Epithelial cell of proximal tubule (primary cell): ENCODE measurements at places on chromosomes 1 and 21. TPM values are rescaled to one million over a fixed set of nuclear protein-coding genes. Genes with fewer than 3 reads are reported as not detected.

Gene S100A7A
- not detected in 2 replicates for total RNA-seq

- DNase-seq, result no peak
Measured at GRCh38 chr1:155884031-155884960, 24.9 kb downstream of the SYT11 start.

DNA sequence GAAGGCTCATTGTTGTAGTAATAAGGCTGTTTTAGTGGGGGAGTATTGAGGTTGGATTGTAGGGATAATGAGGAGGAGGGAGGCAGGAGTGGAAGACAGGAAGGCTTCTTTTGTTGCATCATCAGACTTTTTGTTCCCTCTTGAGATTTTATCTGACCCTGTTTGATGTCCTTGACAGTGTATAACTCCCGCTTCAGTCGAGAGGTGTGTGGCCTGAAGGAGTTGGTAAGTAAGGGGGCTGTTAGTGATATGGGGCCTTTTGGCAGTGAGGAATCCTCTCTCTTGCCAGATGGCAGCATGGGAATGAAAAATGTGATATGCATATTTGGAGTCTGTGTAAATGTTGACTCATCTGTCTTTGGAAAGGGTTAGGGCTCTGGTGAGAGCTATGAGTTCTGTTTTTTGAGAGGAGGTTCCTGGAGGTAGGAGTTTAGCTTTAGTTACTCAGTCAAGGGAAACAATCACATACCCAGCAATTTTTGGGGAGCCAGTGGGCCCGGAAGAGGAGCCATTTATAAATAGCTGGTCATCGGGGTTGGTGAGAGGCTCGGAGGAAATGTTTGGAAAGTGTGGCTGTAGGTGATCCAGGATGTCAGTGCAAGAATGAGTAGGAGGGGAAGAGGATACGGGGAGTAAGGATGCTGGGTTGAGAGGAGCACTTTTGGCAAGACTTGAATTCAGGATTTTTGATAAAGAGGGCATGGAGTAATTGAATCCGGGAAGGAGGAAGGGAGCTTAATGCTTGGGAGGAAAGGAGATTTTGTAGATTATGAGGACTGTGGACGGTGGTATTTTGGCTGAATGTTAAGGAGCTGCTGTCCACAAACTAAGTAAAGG lies 136.7 kb upstream of the ETV3 start:
- no peak for DNase-seq

- DNase-seq, result no peak
Measured at GRCh38 chr1:54336116-54336515, 70.1 kb downstream of the SSBP3 start.

Gene HCRTR1
- total RNA-seq, result not detected in 2 replicates

Gene KCNE2
- not detected in 2 replicates for total RNA-seq

DNA sequence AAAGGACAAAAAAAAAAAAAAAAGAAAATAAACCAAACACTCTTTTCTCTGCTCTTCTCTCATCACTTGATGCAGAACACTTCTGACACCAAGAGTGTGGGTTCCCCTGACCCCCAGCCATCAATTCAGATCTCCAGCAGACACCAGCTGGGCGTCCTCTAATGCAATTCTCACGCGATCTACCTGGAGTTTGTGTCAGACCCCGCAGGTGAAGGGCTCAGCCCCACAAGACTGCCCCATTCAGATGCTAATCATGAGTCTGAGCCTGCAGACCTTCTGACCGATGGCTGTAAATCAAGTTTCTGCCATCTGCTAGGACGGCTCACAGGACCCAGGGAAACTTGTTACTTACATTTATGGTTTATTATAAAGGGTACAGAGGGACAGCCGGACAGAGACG lies 133.6 kb upstream of the C1orf174 start:
- no peak for DNase-seq

DNA sequence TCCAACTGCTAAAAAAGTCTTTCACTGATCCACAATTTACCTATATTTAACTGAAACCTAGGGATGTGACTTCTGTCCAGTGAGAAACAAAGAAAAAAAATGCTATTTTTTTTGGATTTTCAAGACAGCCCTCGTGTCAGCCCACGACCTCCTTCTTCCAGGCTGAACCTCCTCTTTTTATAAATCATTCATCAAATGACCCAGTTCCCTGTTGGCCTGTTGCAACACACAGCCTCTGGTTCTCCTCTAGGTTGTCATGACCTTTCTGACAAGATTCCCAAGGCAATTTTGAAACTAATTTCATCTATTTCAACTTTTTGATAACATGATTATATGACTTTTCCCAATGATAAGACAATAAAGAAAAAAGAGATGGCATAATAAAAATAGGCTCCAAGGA lies 74.6 kb downstream of the PGBD5 start:
- DNase-seq, result no peak

Gene TDRD5
- 0.06 and 0.43 TPM in 2 replicates for total RNA-seq

DNA sequence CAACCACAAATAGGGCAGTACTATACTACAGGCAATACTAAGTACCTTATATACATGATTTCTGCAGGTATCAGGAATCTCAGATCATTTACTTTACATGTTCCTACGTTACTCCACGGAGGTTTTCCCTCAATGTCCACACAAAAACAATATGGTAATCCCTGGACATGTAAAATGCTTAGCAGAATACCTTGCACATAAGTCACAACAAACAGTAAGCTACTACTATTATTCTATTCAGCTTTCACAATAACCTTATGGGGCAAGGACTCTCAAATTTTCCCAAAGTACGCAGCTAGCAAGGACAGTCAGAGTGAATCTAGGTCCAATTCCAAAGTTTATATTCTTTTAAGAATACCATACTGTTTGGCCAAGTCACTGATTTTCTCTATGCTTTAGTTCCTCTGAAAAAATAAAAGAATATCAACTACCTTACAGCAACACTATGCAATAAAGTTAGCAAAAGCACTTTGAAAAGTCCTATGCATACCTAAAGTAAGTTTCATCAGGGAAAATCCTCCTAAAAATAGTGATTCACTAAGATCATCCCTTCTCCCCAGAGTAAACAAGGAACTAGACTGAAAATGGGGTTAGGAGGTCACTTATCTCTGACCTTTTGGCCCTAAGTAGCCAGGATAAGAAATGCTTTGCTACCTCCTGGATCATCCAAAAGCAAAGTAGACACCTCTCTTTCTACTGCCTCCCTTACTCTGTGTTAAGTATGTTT lies 67.4 kb downstream of the LUZP1 start:
- DNase-seq, result no peak

Gene AK5
- total RNA-seq, result 9.3 and 25.0 TPM in 2 replicates

Gene KIRREL1
- 194 and 275 TPM in 2 replicates for total RNA-seq

Gene CHI3L2
- not detected in 2 replicates for total RNA-seq

Gene EPHA2
- total RNA-seq, result 112 and 131 TPM in 2 replicates

DNA sequence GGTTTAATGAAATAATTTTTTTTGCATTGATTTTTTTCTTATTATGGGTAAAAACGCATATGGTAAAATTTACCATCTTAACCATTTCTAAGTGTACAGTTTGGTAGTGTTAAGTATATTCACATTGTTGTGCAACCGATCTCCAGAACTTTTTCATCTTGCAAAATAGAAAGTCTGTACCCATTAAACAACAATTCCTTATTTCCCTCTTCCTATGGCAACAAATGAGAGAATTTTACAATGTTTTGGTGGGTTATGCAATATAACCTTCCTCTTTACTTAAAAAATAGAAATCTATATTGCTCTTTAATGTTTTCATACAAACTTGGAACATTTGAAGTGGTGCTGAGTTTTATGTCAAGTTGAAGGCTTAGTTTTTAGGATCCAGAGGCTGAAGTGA lies 26.6 kb downstream of the MAP3K7CL start:
- no peak for DNase-seq

Gene RNU1-2
- total RNA-seq, result under 0.01 TPM in 2 replicates

Gene ECM1
- 5.7 and 13.1 TPM in 2 replicates for total RNA-seq

GRCh38 chr1:63782982-63783381 lies 9.2 kb downstream of the ROR1 start:
- DNase-seq, result no peak

Gene SPRR1A
- not detected in 2 replicates for total RNA-seq

- DNase-seq, result no peak
Measured at GRCh38 chr1:20936621-20937020, 149.5 kb upstream of the HP1BP3 start.

- DNase-seq, result no peak
Measured at GRCh38 chr1:43481491-43481890, 27.8 kb upstream of the HYI start.

DNA sequence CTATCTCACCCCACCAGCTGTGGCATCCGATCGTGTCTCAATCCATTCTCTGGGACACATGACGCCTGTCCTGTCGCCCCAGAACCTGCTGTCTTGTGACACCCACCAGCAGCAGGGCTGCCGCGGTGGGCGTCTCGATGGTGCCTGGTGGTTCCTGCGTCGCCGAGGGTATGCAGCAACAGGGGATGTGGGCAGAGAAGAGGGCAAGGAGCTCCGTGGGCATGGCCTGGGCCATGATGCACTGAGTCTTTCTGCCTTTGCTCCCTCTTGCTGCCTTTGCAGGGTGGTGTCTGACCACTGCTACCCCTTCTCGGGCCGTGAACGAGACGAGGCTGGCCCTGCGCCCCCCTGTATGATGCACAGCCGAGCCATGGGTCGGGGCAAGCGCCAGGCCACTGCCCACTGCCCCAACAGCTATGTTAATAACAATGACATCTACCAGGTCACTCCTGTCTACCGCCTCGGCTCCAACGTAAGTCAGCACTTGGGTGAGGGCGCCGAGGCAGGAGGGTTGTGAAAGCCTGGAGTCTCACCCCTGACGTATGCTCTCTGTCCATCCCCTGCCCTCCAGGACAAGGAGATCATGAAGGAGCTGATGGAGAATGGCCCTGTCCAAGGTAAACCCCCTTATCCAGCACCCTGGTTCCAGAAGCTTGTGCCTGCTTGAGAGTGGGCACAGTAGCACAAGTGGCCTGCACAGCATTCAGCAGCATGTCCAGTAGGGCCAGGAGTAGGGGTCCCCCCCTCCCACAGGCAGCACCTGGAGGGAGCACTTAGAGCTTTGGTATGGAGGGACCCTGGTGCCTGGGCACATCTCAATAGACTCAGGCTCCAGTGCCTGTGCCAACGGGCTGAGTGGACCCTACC lies 8.8 kb downstream of the TINAGL1 start:
- no peak for DNase-seq

DNA sequence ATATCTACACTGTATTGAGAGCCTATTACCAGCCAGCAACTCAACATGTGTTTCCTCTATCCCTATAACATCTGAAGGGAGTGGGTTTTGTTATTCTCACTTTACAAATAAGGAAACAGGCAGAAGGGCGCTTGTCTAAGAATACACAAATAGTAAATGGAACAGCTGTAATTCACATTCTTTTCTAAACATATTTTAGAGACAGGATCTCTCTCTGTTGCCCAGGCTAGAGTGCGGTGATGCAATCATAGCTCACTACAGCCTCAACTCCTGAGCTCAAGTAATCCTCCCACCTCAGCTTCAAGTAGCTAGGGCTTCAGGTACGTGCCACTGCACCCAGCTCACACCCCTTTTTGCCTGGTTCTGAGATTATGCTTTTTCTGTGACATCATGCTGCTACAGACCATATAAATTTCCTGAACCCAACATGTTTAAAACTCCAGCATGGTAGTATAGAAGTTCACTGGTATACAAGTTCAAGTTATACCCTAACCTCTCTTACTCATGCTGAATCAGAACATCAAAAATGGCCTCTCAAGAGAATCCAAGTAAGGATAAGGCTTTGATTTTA lies 8.6 kb upstream of the TACSTD2 start:
- DNase-seq, result no peak

DNA sequence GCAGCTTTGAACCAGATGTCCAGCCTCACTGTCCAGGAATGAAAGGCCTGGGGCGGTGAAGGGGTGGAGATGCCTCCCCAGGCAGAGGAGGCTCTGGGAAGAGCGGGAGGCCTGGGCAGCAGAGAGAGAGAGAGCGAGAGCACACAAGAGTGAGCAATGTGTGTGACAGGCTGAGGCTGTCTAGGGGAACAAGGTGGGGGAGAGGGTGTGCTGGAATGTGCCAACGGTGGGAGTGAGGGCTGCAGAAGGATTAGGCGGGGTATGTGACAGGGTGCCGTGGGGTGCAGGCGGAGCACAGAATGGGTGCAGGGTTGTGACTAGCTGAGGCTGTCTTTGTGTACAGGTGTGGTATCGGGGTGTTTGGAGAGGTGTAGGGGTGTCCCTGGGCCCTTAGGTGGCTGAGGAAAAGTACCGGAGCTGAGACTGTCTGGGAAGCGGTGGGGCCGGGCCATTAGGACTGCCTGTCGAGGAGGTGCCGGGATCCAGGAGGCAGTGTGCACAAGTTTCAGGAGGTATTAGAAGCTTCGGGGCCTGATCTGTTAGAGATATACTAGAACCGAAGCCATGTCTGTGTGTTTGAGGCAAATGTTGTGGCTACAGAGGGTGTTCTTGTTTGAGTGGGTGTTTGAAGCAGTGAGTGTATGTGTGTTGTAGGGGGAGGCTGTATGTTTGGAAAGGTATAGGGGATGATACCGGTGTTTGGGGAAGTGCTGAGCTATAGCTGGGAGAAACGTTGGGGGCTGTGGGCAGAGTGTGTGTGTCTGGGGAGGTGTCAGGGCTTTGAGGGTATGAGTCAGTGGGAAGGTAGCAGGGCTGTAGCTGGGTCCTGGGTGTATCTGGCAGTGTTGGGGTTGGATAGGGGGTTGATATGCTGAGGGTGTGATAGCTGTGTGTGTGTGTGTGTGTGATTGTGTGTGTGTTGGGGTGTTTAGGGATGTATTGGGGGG lies 9.1 kb downstream of the AHDC1 start:
- no peak for DNase-seq

DNA sequence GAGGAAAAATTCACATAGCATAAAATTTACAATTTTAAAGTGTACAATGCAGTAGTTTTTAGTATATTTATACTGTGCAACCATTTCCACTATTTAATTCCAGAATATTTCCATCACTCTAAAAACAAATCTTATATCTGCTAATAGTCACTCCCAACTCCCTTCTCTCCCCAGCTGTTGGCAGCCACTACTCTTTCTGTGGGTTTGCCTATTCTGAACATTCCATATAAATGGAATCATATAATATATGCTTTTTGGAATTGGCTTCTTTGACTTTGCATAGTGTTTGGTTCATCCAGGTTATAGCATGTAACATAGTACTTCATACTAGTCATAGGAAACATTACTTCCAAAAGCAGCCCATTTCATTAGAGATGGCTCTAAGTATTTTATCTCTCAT lies 25.0 kb upstream of the TMEM39B start:
- DNase-seq, result no peak

GRCh38 chr1:223832637-223832943 lies 13.2 kb downstream of the TP53BP2 start:
- no peak for DNase-seq
